NCI-H1105 (cell line): ENCODE measurements at places on chromosomes 1 and 21.

- no peak for DNase-seq
These were observed 111.9 kb downstream of the GLIS1 start for GRCh38 chr1:53627031-53627430.

DNA sequence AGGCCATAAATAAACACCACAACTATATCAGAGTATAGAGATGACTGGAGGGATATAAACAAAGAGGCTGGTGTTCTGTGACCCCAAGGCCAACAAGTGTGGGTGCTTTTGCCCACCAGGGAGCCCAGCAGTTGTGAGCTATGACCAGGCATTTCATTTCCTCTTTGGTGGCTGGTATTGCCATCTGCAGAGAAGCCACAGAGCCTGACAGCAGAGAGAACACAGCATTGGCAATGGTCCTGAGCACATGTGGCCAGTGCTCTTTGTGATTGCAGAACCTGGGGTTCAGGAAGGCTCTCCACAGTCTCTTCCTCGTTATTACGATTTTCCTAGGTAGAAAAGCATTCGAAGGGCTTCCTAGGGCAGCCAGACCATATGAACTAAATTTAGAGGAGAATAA is 112.3 kb downstream of the TM2D1 start:
- no peak for DNase-seq

GRCh38 chr1:76786222-76786621 is 81.1 kb upstream of the ST6GALNAC5 start:
- DNase-seq: no peak

GRCh38 chr1:72516826-72517225 is 234.5 kb upstream of the NEGR1 start:
- no peak for DNase-seq

GRCh38 chr1:159989581-159989980 is 35.5 kb upstream of the SLAMF9 start:
- DNase-seq: no peak

- no peak for DNase-seq
These were observed 279.7 kb downstream of the SPATA17 start for GRCh38 chr1:217910791-217911320.
